D341Med (cell line): ENCODE measurements at places on chromosomes 1 and 21.
A peak's percentile ranks its signal among the peaks of the same experiment; 100 is the strongest.

DNA sequence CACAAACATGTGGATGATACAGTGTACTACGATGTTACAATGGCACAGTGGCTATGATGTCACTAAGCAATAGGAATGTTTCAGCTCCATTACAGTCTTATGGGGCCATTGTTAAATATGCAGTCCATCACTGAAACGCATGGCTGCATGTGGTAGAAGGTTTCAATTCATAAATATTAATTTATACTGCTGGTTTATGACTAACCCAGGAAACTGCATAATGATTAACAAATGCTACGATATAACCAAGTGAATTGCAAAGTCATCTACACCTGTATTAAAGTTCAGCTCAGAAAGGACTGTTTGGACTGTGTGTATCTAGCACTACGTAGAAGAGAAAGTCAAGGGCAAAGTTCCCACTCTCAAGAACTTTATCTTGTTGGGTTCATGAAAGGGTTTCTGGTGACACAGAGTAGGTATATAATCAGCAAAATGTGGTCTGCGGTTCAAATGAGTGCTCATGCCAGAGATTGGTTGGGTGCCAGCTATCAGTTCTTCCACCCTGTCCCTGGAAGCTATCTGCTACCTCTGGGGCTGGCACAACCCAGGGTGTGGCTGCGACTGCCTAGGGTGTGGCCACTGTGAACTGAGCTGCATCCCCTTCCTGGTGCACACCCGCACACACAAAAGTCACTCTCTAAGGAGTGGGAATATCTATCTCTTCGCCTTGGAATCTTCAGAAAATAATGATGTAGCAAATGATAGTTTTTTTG, 14.8 kb downstream of the MGST3 start:
- no peak for DNase-seq

DNA sequence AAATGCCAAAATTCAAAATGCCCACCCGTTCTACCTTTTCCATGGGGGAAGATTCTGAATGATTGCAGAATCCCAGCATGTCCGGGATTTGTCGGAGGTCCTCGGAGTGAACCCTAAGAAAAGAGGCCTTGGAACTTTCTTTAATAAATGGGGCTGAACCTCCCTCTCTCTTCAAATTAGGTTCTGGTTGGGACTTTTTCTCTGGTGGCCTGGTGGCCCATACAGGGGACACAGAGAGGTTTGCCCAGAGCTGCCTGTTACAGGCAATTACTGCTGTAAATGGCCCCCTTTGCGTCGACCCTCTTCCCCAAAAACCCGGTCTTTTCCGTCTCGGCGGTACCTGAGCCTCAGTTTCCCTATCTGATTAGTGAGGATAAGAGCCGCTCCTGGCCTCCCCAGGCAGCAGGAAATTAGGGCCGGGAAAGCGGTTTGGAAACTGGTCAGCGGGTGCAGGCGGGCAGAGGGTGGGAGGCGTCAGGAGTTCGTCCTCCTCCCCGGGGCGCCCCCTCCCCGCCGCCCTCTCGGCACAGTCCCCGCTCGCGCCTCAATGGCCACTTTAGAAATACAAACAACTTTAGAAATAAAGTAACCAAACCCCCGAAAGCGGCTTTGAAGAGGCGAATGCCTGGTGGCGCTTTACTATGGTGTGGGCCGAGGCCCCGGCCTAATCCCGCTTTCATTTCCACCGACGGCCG, 15.6 kb downstream of the PAX7 start:
- DNase-seq = no peak

- no peak for DNase-seq
Observed at GRCh38 chr1:92601044-92601443, 114.3 kb upstream of the GFI1 start.

DNA sequence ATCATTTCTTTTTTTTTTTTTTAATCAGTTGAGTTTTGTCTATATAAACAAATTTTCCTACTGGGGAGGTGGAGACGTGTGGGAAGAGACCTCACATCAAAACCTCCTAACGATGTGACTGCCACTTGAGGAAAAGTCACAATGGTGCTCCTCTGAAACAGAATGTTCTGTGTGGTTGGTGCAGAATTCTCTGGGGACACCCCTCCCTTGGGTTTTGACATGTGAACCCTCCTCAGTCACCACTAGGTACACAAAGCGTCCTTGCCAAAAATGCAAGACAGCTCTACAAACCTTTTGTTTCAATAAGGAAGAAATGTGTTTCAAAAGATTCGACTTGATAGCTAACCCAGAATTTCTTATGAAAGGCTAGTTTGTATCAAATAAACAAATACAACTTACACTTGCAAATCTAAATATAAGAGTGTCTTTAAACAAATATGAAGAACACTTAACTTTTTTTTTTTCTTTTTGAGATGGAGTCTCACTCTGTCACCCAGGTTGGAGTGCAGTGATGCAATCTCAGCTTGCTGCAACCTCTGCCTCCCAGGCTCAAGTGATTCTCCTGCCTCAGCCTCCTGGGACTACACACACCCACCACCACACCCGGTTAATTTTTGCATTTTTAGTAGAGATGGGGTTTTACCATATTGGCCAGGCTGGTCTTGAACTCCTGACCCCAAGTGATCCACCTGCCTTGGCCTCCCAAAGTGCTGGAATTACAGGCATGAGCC, 9.3 kb downstream of the SLC25A24 start:
- no peak for DNase-seq

DNA sequence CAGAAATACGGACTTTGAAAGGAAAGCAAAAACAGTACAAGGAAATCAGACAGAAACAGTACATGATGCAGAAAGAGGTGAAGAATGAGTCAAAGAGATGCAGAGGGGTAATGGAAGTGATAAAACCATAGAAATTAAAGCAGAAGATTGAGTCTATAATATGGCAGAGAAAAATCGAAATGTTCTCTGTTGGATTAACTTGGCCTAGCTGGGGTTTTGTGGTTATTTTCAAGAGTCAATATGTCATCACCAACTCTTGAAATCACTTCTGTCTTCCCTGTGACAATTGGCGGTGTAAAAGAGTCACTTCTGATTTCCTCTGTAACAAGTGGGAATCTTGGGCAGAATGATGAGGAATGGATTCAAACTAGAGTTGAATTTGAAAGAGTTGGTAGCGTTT, 7.4 kb downstream of the YTHDF2 start:
- DNase-seq = no peak

DNA sequence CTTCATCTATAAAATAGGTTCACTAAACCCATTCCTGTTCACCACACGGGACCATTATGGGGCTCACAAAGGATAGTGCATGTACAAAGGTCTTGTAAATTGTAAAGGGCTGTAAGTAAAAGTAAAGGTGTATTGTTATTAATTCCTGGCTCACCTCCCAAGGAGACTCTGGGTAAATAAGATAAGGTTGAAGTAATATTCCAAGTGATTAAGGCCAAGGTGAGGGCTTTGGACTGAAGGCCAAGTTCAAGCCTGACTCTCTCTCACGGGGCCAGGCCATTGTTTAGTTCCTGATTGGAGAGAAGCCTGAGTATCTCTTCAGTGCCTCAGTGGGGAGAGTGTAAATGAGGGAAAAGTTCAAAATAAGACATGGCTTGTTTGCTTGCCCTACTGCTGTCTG, 19.5 kb upstream of the ZFYVE9 start:
- DNase-seq = no peak

- no peak for DNase-seq
Observed at GRCh38 chr21:33259428-33259827, 6.7 kb upstream of the IL10RB start.

GRCh38 chr1:53572065-53572814, 113.0 kb downstream of the DMRTB1 start:
- peak; percentile 72 for DNase-seq

GRCh38 chr1:180888870-180889269, 23.8 kb upstream of the KIAA1614 start:
- no peak for DNase-seq

- no peak for DNase-seq
Observed at GRCh38 chr21:36973986-36974850, 7.7 kb upstream of the HLCS start.

GRCh38 chr1:71521655-71522264, 440.9 kb upstream of the ZRANB2 start:
- peak; percentile 33 for DNase-seq

DNA sequence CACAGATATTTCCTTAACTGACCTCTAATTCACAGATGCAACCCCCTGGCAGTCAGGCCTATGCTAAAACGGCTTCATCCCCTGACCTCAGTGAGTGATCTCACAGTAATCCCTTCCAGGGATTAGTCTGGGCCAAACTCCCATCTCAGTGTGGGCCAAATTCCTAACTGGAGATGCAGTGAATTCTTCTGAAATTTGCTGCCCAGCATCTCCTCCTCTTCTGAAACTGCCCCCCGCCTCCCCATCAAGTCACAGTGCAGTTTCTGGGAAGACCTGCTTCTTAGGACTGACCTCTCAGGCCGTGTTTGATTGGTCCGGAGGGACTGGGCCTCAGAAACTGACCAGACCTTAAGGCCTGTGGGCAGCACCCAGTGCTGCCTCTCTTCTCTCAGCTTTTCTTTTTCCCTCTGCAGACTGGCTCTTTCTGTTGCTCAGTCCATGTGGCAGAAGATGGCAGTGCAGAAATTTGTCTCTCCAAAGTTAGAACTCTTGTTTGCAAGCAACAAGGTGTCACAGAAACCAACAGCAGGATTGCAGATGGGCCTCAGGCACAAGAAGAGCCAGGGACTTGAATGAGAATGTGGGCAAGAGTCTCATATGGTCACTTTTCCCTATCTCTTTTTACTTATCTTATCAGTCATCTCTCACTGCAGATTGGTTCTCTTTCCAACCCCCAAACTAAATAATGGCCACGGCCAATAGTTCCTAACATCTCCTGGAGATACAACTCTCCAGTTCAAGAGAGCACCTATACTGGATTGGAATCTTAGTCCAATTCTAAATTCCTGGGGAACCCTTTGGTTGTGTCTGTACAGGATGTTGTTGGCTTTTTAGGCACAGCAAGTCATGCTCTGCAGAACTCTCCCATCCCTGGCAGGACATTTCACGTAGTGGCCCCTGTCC, 95.5 kb upstream of the RALGPS2 start:
- DNase-seq = no peak

GRCh38 chr1:100187912-100188311, 9.9 kb upstream of the LRRC39 start:
- DNase-seq = no peak

DNA sequence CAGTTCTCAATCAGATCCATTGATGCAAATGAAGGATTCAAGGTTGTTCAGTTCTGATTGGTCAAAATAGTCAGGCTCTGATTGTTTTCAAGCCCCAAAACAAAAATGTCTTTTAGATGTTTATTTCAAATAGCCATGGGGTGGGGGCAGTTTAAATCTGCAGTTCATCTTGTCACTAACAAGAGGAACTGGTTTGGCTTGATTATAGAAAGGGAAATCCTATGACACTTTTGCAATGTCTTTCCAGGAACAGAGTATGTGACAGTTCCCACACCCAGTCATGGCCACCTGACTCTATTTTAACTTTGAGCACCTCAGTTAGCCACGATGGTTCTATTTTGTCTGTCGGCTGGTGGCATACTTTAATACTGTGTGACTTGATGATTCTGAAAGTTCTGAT, 1544.1 kb downstream of the PLA2G4A start:
- DNase-seq = no peak

DNA sequence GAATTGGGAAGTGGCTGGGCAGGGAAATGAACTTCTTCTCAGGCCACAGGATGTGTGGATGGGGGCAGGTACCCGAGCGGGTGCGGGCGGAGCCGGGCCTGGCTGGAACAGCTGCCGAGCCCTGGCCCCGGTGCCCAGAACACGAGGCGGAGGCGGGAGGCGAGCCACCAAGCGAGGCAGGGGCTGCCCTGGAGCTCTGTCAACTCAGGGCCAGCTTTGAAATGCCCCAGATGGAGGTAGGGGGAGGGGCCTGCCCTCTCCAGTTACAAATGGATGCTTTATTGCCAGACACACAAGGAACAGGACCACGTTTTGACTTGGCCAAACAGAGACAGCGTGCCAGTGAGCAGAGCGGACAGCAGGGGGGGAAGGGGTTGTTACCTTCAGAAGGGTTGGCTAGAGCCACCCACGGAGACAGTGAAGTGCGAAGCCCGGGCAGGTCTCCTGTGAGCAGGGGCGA, 240.4 kb downstream of the SDCCAG8 start:
- DNase-seq = no peak

- DNase-seq = peak; percentile 58
Observed at GRCh38 chr1:84997667-84998600, 1.0 kb upstream of the MCOLN2 start.

- DNase-seq = no peak
Observed at GRCh38 chr1:6961289-6961688, 176.0 kb downstream of the CAMTA1 start.

- DNase-seq = no peak
Observed at GRCh38 chr1:115074839-115075534, 14.3 kb downstream of the TSPAN2 start.

DNA sequence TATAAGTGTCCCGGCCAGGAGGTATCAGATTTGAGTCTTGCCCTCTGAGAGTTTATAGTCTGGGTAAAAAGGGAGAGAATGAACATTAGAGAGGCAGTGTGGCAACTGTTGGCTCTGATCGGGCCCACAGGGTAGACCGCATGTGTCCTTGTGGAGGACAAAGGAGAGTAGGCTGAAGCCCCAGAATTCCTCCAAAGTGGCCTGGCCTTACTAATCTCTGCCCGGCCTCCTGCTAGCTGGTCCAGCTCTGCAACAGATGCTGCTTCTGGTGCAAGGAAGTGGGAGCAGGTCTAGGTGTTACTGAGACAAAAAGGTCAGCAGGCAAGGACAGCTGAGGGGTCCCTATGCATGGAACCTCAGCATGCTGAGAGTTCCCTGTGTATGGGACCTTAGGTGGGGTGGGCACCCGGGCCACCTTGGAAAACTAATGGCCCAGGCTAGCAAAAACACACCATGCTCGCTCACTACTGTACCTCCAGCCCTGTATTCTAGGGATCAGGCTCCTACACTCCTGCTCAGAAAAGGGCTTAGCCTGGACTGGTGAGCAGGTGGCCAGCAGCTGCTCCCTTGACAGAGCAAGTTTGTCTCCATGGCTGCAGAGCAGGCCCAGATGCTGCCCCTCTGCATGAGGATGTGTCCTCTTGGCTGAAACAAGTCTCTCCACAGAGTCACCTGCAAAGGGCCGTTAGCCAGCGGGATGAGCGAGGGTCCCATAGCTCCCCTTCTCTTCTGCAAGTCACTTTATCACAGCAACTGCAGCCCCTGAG, 30.3 kb upstream of the RGS16 start:
- no peak for DNase-seq

DNA sequence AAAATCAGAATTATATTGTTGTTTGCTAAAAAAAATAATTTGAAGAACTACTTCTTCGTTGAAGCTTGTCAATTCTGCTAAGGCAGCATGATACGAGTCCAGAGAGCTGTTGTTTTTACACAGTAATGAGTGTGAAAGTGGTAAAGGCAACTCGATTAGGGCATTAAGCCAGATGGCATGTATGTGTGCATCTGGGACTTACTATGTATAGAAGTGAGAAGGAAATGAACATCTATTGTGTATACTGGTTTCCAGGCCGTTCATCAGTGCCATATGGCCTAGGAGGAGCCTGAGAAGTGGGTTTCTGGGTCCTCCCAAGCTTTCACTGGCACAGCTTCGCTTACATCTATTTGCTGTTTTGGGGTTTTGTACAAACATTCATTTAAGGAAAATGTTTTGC, 5.7 kb downstream of the CTPS1 start:
- peak; percentile 38 for DNase-seq
